ENCODE measurements at places on chromosomes 7 and 10. TPM values are rescaled to one million over a fixed set of nuclear protein-coding genes. Genes with fewer than 3 reads are reported as not detected.

Gene TUBAL3
- polyA plus RNA-seq, result 52.2 TPM

- no peak for DNase-seq
- H3K36me3 ChIP-seq, result no peaks in the 10 kb centered on the region
- H3K27ac ChIP-seq, result no peak overlapping the region
These were observed 195.4 kb downstream of the MGMT start for GRCh38 chr10:129662426-129662825.

DNA sequence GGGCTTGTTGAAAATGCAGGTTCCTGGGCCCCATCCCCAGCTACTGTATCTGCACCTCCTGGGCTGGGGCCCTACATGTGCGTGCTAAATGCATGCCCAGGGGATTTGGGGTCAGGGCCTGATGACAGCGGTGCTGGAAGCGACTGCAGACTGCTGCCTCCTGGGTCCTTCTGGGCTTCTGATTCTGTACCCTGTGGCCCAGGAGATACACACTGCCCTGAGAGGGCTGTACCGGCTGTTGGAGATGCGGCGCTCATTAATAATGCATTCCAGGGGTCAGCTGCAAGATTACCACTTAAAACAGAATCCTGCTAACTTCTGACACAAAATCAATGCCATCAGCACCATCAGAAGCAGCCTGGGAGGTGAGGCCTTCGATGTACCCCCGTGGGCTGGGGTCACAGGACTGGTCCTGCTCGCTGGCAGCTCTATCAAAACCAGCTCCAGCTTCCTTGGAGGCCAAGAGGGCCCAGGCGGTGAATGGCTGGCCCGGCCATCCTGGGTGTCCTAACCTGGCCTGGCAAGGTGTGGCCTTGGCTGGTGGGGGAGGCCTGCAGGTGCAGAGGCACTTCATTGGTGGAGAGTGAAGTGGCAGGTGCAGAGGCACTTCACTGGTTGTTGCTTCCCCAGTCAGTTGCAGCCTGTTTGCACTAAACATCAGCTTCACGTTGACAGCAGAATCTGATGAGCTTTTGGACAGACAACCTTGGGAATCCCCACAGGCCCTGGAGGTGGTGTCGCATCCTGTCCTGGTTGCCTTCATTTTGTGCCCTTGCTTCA is 79.2 kb downstream of the GLRX3 start:
- no peaks in the 10 kb centered on the region for H3K36me3 ChIP-seq
- no peaks in the 10 kb centered on the region for H3K27me3 ChIP-seq
- H3K4me3 ChIP-seq, result no peak overlapping the region
- H3K27ac ChIP-seq, result no peak overlapping the region
- no peaks in the 10 kb centered on the region for H3K4me1 ChIP-seq

GRCh38 chr7:139109188-139109982 is at the start of gene ZC3HAV1:
ZC3HAV1 (minus strand) TSS chr7:139109720; CDS start chr7:139109331, 389 bp downstream.
- H3K27ac ChIP-seq, result peak within 1 kb of the TSS; percentile 93
- H3K4me3 ChIP-seq, result peak within 1 kb of the TSS; percentile 70
- peak; percentile 96 for DNase-seq
- H3K27me3 ChIP-seq, result no peaks in the 10 kb centered on the region

- H3K27me3 ChIP-seq, result no peaks in the 10 kb centered on the region
- H3K36me3 ChIP-seq, result peaks cover 15% of the 10 kb centered on the region
- H3K4me1 ChIP-seq, result peaks cover 48% of the 10 kb centered on the region
- peak; percentile 92 for DNase-seq
- H3K27ac ChIP-seq, result peak overlapping the region; percentile 59
These were observed 60.8 kb upstream of the PPIF start for GRCh38 chr10:79286318-79286951.

Measured in sigmoid colon (tissue), 7 donors.